ENCODE measurements at places on chromosomes 2 and 18.

DNA sequence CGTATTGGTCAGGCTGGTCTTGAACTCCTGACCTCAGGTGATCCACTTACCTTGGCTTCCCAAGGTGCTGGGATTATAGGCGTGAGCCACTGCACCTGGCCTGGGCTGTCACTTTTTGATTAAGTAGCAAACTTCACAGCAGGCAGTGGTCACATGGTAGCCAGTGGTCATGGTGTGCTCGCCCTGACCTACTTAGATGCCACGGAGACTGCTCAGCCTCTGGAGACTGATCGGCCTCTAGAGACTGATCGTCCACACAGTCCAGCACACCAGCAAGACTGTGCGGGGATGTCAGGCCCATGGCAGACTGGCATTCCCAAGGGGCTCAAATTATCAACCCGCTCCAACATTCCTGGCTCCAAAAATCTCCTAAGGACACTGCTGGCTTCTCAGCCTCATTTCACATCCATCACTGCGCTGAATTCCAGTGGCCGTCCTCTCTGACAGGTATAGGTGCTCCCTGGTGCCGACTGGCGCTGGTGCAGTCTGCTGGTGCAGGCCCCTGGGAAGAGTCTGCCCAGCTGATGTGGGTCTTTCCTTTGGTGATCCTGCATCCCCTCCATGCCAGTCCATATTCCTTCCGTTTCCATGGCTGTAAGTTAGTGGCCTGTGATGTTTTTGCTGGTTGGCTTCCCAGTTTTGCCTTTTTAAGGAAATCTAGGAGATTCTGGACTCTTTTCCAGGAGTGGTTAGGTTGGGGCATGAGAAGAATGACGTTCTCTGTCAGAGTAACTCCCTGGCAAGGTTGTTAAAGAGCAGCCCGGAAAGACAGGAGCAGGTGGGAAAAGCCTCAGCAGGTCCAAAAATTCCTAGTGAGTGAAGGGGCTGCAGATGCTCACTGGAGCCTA lies 374.5 kb upstream of the HS6ST1 start:
- DNase-seq: no peak

GRCh38 chr2:70684846-70685622 lies 83.0 kb downstream of the ADD2 start:
- no peak for DNase-seq

- DNase-seq: no peak
Observed at GRCh38 chr2:58039170-58039611, 7.4 kb upstream of the VRK2 start.

DNA sequence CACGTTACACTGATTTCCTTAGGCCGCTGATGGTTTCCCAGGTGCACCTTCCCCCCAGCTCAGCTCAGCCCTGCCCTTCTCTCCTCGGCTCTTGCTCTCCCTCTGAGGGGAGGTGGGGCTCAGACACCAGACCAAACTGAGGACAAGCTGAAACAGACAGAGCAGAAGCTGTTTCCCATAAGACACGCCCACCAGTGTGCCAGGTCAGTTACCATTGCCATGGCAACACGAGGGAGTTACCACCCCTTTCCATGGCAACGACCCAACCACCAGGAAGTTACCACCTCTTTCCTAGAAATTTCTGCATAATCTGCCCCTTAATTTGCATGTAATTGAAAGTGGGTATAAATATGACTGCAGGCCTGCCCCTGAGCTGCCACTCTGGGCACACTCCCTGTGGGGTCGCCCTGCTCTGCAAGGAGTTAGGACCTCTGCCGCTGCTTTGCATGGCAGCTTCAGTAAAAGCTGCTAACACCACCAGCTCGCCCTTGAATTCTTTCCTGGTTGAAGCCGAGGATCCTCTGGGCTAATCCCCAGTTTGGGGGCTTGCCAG lies 120.9 kb upstream of the SMIM21 start:
- DNase-seq: no peak

DNA sequence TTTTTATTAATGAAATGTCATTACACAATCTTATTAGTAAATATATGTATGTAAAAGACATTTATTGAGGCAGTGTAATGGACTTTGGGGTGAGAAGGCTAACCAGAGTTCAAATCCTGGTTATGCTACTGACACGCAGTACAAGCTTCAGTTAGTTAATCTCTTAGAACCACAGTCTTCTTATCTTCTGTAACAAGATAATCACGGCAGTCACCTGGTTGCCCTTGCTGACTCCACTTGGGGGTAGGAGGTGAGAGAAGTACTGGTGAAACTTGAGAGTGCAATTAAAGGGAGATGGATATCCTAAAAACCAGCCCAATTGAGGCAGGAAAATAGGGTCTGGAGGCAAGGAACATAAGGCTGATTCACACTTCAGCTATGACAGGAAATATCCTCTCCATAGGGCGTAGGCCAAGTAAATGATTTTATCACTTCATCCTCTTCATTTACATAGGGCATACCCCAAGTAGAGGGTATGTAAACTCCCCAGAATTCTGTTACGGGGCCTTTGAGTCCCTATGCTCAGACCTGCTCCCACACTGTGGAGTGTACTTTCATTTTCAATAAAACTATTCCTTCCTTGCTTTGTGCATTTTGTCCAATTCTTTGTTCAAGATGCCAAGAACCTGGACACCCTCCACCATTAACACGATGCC lies 21.3 kb downstream of the SKA1 start:
- DNase-seq: no peak

DNA sequence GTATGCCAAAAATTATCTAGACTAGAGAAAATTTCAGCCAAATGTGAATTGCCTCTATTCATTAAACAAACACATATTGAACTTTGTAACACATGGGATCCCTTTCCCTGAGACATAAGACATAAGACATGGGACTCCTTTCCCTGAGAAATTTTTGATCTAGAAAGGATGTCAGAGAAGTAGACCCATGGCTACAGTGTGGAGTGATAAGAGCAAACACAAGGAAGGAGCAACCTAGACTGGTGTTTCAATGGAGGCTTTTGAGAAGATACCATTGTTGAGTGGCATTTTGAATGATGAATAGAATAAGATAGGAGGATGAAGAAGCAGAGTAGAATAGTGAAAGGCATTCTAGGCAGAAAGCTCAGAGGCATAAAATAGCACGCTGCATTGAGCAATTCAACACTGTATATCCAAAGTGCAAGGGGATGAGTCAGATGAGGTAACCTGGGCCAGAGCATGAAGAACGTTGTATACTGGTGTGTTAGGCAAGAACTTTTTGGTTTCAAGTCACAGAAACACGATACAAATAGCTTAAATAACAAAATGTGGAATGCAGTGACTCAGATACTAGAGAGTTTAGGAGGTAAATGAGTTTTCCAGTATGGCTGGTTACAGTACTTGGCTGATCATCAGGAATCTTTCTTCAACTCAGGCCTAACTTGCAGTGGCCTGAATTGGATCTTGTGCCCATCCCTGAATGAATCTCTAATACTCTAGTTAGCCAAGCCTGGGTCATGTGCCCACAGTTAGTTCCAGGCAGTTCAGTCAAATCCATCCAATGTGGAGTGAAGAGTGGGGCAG lies 129.8 kb upstream of the TANK start:
- DNase-seq: no peak

GRCh38 chr2:164693834-164694233 lies 72.6 kb upstream of the GRB14 start:
- DNase-seq: no peak

- DNase-seq: no peak
Observed at GRCh38 chr2:241575624-241576292, 17.2 kb downstream of the BOK start.

- DNase-seq: no peak
Observed at GRCh38 chr2:159082119-159082518, 113.7 kb downstream of the TANC1 start.

DNA sequence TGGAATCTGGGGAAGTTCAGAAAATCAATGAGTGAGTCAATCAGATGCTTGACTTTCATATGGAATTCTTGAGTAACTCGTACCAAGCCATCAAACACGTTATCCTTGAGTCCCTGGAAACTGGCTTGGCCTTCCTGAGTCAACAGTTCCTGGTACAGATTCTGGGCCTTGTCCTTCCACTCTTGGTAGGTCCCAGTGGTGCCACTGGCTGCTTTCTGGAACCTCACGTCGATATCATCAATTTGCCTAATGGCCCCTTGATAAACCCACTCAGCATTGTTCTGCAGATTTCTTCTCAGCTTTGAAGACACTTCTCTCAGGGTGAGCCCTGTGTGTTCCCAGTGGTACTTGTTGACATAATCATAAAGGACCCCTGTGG lies 41.1 kb downstream of the APOB start:
- no peak for DNase-seq

GRCh38 chr18:33755931-33756560 lies 178.0 kb downstream of the ASXL3 start:
- DNase-seq: no peak

GRCh38 chr2:98308532-98308931 lies 37.7 kb upstream of the CNGA3 start:
- DNase-seq: no peak

DNA sequence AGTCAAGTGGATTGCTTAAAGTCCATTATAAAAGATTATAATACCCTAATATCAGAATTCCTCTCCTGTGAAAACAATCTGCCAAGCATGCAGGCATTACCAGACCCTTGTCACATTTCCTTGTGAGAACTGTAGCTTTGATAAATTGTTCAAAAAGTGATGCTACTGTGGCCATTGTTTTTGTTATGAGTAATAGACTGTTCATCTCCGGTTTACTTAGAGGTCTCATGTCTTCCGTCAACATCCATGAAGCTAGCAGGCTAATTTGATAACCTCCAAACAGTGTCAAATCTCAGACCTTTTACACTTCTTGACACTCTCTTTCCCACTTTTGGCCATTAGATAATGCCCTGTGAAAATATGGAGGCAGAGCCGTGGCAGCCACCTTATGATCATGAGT lies 342.7 kb downstream of the CPS1 start:
- DNase-seq: no peak

DNA sequence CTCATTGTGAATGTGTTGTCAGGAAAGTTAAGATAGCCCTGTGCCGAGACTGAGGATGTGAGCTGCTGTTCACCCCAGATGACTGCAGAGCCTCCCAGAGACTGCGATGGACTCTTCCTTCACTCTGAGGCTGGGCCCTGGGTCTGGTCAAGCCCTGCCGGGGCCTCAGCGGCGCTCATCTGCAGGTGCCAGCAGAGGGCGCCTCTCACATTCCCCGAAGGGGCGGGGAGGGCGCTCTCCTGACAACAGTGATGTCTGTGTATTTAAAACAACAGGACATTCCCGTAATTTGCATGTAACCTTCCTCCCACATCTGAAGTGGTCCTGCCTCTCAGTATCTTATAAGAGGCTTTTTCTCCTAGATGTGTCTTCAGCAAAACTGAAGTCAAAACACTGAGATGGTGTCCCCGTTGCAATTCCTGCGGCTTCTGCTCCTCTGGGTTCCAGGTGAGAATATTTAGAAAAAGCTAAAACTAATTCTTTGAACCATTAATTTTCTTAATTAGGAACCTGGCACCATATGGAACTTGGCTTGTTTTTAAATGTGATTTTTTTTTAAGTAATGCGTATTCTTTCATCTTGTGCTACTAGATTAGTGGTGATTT lies 1377.9 kb downstream of the RPIA start:
- no peak for DNase-seq

DNA sequence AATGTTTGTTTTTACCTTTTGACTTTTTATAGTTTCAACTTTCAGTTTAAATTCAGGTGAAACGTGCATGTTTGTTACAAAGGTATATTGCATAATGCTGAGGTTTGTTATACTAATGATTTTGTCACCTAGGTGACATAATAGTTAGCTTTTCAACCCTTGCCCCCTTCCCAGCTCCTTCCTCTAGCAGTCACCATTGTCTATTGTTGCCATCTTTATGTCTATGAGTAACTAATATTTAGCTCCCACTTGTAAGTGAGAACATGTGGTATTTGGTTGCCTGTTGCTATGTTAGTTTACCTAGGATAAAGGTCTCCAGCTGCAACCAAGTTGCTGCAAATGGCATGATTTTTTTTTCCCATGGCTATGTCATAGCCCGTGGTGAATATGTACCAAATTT lies 322.3 kb upstream of the SETBP1 start:
- no peak for DNase-seq

- no peak for DNase-seq
Observed at GRCh38 chr2:96591054-96591453, 47.1 kb downstream of the KANSL3 start.

DNA sequence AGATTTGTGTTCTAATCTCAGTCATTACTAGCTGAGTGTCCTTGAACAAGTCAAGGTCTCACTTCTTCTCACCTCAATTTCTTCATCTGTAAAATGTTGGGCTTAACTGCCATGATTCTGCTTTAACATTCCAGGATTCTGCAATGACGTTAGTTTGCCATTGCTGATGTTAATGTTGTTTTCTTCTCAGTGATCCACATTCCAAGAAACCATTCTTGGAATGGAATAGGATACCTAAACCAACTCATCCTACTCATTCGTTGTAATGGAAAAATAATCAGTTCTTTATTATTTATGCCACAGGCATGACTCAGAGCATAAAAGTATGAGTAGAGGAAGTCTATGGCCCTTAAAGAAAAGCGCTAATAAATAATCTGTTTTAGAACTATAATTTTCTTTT lies 140.2 kb upstream of the ETAA1 start:
- no peak for DNase-seq

DNA sequence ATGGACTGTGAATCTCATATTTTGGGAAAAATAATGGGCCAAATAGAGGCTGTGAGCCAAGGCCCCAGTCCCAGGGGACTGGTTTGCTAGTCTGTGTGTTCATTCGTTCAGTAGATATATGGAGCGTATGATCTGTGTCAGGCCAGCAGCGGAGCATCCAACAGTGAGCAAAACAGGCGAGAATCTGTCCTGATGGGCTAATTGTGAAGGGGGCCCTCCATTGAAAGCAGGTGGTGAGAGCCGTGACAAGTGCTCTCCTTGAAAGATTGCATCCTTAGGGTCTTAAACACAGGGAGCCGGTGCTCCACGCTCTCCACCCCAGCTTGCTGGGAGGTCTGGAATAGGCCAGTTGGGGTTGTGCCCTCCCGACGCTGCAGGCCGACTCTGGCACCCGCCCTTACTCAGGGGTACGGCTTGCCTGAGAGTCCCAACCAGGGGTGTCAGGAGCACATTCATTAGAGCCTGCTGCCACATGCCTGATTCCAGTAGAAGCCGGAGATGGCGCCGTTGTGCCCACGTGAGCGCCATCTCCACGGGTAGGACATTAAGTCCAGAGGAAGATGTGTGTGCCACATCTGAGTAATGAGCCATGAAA lies 213.3 kb downstream of the SH3RF3 start:
- DNase-seq: no peak

DNA sequence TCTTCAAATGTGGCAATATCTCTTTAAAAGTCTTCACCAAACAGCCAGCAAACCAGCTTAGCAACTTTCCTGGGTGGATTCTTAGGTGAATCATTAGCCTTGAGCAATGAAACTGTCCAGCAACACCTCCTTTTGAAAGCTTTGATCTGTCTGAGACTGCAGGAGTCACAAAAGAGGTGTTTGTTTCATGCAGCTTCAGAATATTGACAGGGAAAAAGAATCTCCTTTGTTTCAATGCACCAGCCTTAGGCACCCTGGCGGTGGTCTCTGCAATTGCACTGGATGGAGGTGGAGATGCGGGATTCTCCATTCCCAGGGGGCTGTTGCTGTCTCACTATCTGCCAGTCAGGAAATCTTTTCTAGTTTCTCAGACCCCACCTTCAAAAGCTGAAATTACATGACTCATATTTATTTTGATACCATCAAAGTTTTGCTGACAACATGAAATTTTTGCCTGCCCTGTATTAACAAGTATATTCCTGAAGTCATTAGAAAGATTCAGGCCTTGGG lies 76.0 kb upstream of the DSG1 start:
- DNase-seq: no peak
